Dorsolateral prefrontal cortex (tissue), 122 donors: ENCODE measurements at places on chromosomes 12 and 14. TPM values are rescaled to one million over a fixed set of nuclear protein-coding genes. Genes with fewer than 3 reads are reported as not detected.

Gene SRRM4
- total RNA-seq, result 69.9 TPM

Gene RDH5
- total RNA-seq, result 12.7 TPM

Gene SENP1
- 20.1 TPM for total RNA-seq

Gene CACNA2D4
- total RNA-seq, result 2.7 TPM

Gene PPM1H
- 34.4 TPM for total RNA-seq

Gene ZDHHC22
- total RNA-seq, result 81.4 TPM

Gene GNS
- total RNA-seq, result 51.9 TPM

Gene CDCA3
- 2.3 TPM for total RNA-seq

Gene DHRS1
- 18.3 TPM for total RNA-seq

Gene KITLG
- 34.4 TPM for total RNA-seq

Gene TAS2R31
- total RNA-seq, result 8.4 TPM

Gene KRT85
- total RNA-seq, result not detected

Gene SLC6A12
- 34.1 TPM for total RNA-seq

Gene PDE3A
- total RNA-seq, result 4.1 TPM

Gene FICD
- 6.5 TPM for total RNA-seq

Gene FERMT2
- total RNA-seq, result 71.2 TPM

Gene PTPRQ
- total RNA-seq, result 1.9 TPM

Gene RFLNA
- 8.7 TPM for total RNA-seq

Gene RBP5
- total RNA-seq, result 0.91 TPM

Gene EML5
- 19.8 TPM for total RNA-seq

Gene TSPAN9
- total RNA-seq, result 21.2 TPM

Gene RTL1
- 0.13 TPM for total RNA-seq

Gene ARF6
- total RNA-seq, result 25.7 TPM
